ENCODE measurements at places on chromosomes 3 and 15.

DNA sequence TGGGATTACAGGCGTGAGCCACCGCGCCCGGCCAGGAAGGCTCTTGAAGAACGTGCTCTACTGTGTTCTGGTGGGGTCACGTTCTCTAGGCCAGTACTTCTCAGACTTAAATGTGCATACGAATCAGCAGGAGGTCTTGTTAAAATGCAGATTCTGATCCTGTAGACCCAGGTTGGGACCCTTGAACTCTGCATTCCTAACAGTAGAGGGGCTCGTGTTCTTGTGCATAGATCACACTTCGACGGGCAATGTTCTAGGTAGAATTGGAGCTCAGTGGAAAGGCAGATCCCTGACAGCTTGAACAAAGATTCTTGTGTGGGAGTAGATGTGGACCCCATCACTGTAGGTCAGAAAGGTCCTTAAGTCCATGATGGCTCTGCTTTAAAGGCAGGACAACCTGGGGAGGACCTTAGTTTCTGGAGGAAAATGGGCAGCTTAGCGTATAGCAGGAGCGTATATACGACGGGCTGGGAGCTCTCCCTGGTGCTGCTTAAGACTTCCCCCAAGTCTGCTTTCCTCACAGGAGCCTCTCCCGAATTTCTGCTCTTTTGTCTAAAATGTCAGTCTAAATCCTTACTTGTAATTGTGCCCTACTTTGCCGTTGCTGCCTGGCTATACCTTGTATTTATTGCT lies 16.9 kb upstream of the FAM81A start:
- peak; percentile 31 for DNase-seq

DNA sequence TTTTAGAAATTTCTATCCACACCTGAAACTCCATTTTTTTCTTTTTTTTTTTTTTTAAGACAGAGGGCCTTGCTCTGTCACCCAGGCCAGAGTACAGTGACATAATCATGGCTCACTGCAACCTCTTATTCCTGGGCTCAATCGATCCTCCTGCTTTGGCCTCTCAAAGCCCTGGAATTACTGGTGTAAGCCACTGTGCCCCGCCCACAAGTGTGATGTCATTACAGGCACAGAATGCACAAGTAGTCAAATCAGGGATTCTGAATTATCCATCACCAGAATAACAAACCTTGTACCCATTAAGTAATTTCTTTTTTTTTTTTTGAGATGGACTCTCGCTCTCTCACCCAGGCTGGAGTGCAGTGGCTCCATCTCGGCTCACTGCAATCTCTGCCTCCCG lies 1.9 kb downstream of the UQCRC1 start:
- DNase-seq: peak; percentile 19

- DNase-seq: peak; percentile 45
Measured at GRCh38 chr3:56855856-56856512, 54.2 kb upstream of the ARHGEF3 start.

- no peak for DNase-seq
Measured at GRCh38 chr3:129261894-129262293, 12.5 kb downstream of the COPG1 start.

DNA sequence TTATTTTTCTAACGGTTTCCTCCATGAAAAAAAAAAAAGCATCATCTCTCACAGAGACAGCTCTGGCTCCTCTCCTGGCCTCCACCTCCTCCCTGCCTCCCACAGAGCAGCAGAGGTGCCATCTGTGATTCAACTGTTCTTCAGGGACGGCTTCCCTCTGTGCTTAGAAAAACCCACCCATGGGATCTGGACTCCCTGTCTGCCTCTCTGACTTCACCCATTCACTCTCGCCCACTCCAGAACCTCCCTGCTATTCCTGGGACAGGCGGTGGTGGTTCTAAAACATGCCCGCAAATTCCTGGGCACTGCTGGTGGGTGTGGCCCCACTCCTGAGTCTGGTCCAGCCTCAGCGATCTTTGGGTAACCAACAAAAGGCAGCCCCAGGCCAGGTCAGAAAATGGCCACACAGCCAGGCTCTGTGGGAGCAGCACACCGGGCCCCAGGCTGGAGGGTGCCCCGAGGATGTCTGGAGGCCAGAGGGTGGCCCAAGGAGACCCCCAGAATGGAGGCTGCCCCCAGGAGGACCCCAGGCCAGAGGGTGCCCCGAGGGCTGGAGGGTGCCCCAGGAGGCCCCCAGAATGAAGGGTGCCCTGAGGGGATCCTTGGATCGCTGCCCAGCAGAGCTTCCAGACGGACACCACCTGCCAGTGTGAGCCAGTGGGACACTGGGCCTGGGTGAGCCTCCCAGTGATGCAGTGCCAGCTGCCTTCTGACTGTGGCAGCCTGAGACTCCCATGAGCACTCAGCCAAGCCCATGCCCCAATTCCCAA lies 2.6 kb upstream of the CHST13 start:
- no peak for DNase-seq

- no peak for DNase-seq
Measured at GRCh38 chr3:15659254-15659975, 57.9 kb downstream of the BTD start.

DNA sequence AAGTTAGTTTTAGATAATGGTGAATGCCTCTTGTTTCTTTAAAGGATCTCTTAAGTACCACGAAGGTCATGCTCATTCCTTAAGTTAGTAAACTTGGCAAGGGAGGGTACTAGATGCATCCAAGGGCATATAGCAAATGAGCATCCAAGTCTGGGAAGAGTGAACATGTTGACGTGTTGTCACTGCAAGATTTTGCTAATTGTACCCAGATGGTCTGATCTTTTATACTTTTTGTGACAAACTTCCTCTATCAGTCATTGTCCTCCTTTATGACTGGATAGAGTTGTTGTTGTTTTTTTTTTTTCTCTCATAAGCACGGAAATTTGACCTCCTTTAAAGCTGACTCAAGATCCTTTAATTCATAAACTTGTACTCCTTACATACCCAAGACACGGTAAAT lies 121.3 kb downstream of the CHST2 start:
- no peak for DNase-seq

- DNase-seq: no peak
Measured at GRCh38 chr3:58424613-58425012, 9.0 kb downstream of the PDHB start.

GRCh38 chr3:47394140-47394870 lies 13.5 kb downstream of the PTPN23 start:
- no peak for DNase-seq

DNA sequence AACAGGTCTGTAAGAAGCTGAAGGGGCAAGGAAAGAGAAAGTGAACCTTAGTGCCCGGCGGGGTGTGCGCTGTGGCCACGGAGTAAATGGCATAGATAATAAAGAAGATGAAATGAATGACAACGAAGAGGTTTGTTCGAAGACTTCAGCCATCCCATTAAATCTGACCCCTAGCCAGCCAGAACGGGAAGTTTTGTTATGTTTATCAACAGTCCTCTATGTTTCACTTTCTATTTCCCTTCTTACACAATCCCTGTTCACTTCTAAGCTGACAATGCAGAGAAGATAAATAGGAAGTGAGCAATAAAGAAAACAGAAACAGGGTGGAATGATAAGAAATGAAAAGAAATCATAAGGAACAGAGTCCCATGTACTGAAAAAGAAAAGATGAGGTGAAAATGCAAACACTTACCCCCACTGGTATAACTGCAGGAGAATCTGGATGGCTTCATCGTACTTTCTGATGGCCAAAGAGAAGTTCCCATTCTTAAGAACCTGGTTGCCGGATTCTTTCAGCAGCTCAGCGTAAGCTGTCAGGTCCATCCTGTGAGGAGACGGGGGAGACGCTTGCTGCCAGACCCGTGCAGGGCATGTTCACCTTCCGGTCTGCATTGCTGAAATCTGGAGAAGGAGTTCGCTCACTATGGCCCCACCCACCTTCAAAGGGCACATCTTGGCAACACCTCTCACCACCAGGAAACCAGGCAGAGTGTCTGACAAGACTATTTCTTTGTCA lies 36.8 kb downstream of the TRANK1 start:
- peak; percentile 72 for DNase-seq

DNA sequence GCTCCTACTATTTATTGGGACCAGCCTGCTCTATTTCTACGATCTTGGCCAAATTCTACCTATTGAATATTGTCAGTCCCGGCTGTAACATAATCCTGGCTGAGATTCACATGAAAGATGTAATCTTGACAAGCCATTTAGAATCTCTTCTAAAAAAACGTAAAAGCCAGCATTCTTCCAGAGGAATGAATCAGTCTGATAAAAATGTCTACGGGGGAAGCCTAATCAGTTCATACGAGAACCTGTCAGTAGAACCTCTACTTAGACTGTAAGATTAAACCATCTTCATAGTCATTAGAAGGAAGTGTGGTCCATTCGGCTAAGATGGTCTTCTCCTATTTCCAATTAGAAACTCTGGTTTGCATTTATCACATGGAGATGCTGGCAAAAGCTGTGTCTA lies 147.2 kb upstream of the WNT5A start:
- no peak for DNase-seq

DNA sequence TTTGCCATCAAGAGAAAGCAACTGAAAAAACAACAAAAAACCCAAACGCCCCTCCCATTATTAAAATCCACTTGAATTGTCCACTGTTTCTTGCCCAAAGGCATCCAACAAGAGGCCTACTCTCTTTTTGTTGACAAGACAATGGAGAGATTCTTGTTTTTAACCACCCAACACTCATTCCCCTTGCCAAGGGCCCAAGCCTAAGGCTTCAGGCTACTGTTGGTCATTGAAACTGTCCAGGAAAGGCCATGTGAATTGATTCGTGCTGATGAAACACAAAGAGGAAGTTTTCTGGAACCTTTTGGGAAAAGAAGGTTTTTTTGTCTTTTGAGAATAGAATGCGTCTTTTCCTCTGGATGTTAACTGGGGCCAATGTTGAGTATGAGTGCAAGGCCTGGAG lies 157.4 kb upstream of the PFN2 start:
- DNase-seq: no peak

GRCh38 chr3:55482496-55483195 lies 4.5 kb downstream of the WNT5A start:
- no peak for DNase-seq

DNA sequence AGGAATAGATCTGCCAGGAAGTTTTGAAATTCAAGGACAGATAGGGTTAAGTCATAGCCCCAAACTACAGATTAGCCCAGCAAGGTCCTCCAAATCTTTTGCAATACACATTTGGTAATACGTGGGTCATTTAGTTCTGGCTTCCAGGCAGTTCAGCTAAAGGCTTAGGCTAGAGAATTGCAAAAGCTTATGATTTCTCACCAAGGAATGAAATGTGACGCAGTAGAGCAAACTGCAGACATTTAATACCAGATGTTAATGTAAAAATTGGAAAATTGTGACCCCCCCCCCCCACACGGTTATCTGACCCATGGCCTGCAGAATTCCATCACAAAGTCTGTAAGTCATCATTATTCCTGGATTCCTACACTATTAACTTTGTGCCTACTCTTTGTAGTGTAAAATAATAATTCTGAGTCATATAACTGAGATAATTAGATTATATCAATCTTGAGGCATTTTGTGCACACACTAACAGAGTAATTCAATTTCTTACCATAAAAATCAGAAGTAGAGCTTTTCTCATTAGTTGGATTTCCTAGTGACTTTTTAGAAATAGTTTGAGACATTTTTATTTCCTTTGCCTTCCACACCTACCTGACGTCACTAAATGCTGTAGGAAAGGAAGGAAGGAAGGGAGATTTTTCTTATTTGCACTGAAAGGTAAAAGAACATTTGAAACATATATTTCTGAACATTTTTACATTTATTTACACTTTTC lies 235.2 kb downstream of the DTWD1 start:
- peak; percentile 63 for DNase-seq

GRCh38 chr3:148852271-148852992 lies 12.7 kb upstream of the CPA3 start:
- no peak for DNase-seq

Data from NB4 (cell line).